ENCODE measurements at places on chromosomes 2 and 18.

GRCh38 chr2:217105733-217106649 lies 246.1 kb upstream of the TNP1 start:
- DNase-seq = peak; percentile 65

DNA sequence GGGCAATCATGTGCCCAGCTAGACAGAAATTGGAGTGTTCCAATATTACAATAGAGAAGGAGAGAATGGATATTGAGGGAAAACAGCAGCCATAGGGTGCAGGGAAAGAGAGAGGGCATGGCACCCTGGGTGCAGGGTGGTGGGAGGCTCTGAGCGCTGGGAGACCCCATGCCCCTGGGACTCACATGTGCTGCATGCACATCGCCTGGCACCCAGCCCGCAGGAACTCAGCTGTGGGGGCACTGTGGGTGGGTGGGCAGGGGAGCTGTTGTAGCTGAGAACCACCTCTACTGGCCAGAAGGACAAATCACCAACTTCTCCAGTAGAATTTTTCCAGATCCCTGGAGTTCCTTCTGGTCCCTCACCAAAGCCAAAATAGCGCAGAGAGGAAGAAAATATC lies 7.2 kb upstream of the NEURL3 start:
- no peak for DNase-seq

GRCh38 chr18:11124054-11124453 lies 25.3 kb downstream of the PIEZO2 start:
- no peak for DNase-seq

GRCh38 chr18:23990474-23991410 lies 23.8 kb upstream of the TTC39C start:
- DNase-seq = no peak

GRCh38 chr2:85797921-85798320 lies 44.1 kb downstream of the ATOH8 start:
- no peak for DNase-seq
